Fibroblast of the aortic adventitia (primary cell): ENCODE measurements at places on chromosomes 6 and 20.

DNA sequence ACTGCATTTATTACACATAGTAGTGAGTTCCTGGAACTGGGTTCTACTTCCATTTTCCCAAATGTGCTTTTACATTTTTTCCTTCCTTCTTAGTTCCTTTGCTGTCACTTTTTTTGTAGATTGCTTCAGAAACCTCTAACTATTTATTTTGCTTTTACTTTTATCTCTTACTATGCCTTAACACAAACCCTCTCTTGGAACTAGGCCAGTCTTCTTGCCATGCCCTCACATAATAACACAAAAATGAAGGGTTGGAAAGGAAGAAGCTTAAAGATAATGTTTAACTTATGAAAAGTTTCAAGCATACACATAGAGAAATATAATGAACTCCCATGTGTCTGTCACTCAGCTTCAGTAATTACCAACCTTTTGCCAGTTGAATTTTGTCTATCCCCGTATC lies 27.1 kb downstream of the TOP1 start:
- peak; percentile 55 for DNase-seq

- no peak for DNase-seq
Measured at GRCh38 chr6:164021589-164022250, 607.2 kb downstream of the QKI start.

DNA sequence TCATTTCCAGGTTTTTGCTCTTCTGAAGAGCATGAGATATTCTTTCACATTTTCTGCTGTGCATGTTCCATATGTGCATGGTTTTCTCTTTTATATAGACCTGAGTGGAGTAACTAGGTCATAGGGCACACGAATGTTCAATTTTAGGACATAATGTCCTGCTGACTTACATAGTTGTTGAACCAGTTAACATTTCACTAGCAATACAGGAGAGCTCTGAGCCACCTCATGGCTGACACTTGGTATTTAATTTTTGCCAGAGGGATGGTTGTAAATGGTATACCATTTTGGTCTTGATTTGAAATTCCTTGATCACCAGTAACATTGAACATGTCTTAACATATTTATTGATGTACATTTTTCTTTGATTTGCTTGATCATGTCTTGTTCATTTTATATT lies 38.3 kb downstream of the IGF2R start:
- DNase-seq: no peak

GRCh38 chr6:167285077-167285770 lies 5.9 kb upstream of the UNC93A start:
- no peak for DNase-seq

- DNase-seq: no peak
Measured at GRCh38 chr20:33897313-33897912, 86.3 kb downstream of the CHMP4B start.

GRCh38 chr6:18503593-18504231 lies 116.6 kb downstream of the RNF144B start:
- peak; percentile 88 for DNase-seq

GRCh38 chr6:157069585-157069984 lies 253.7 kb downstream of the TMEM242 start:
- DNase-seq: no peak

DNA sequence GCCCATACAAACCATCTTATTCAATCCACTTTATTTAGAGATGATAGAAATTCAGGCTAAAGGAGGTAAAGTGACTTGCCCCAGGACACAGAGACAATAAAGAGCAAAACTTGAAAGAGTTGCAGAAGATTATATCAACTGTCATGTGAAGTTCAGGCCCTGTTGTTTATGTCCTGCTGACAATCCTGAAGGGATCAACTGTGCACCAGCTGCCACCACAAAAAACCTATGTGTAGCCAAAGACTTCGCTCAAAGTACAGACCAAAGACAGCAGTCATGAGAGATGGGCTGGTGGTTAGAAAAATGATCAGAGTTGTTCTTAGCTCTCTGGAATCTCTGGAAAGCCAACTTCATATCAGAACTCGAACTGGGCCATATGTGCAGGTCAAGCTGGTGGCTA lies 16.0 kb upstream of the CITED2 start:
- DNase-seq: no peak

- DNase-seq: no peak
Measured at GRCh38 chr20:51106011-51106410, 83.1 kb upstream of the KCNG1 start.

DNA sequence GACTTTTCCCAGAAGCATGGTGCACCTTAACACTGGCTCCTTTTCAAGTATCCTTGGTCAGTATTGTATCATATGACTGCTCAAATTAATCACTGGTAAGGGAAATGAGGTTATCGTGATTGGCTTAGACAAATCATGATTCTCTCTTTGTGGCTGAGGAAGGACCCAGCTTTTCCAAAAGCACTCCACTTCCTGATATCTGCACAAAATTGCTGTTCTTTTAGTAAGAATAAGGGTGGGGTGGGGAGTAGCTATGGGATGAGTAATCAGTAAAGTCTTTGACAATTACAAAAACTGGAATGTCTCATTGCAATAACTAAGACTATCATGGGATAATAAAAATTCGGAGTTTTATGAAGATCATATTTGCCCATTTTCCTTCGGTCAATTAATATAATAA lies 9.0 kb upstream of the RIPPLY2 start:
- DNase-seq: no peak

- peak; percentile 47 for DNase-seq
Measured at GRCh38 chr6:73262671-73263569, at the start of gene KHDC1. KHDC1 (minus strand) TSS chr6:73263196; CDS start chr6:73242517, 20,679 bp downstream.

GRCh38 chr20:56386219-56386618 lies 5.8 kb downstream of the AURKA start:
- no peak for DNase-seq

- peak; percentile 46 for DNase-seq
Measured at GRCh38 chr6:134253681-134254080, 64.2 kb downstream of the SGK1 start.

- no peak for DNase-seq
Measured at GRCh38 chr6:156517088-156517487, 260.1 kb upstream of the ARID1B start.

DNA sequence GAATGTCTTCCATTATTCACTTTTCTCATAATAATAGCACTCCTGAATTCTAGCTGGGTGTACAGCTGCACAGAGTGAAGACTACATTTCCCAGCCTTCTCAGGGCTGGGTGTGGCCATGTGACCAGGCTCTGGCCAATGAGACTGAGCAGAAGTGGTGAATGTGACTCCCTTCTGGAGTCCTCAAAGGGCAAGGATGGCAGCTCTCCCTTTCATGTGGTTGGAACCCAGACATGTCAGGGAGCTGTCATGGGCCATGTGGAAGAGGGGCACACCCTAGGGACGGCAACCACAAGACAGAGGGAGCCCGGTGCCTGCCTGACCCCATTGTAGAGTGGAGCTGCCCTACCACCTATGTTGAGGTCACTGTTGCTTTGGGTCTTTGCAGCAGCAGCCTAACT lies 312.8 kb upstream of the SULF2 start:
- no peak for DNase-seq

DNA sequence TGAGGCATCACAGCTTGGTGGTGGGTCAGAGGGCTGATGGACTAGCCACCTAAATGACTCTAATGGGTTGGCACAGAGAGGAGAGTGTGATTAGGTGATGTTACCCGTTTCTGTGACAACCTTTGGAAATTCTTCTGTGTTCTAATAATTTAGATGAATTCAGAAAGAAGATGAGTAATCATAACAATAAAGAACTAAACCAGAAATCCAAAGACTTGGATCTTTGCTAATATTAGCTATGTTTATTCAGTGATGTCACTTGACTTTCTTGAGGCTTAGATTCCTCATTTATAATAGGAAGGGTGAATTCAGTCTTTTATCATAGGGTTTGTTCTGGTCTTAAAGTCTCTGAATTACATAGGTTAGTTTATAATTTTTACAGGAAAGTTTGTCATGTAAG lies 19.9 kb downstream of the CRYBG1 start:
- DNase-seq: peak; percentile 35

- DNase-seq: no peak
Measured at GRCh38 chr6:42095094-42095493, 44.8 kb downstream of the TAF8 start.

DNA sequence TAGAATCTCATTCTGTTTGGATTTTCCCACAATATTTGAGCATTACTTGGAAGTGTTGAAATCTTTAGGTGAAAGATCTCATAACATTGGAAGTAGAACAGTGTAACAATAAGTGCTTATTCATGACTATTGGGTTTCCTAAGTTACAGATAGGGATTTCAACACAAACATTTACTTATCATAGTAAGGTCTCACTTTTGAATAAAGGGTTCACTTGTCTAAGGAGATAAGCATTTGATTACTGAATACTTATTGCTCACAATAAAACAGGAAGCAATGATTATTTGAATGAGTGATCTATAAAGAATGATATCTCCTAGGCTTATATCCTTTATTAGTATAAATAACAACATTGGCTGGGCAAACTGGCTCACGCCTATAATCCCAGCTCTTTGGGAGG lies 14.8 kb downstream of the DDX43 start:
- peak; percentile 8 for DNase-seq

GRCh38 chr6:152355166-152355565 lies 282.0 kb downstream of the SYNE1 start:
- no peak for DNase-seq

DNA sequence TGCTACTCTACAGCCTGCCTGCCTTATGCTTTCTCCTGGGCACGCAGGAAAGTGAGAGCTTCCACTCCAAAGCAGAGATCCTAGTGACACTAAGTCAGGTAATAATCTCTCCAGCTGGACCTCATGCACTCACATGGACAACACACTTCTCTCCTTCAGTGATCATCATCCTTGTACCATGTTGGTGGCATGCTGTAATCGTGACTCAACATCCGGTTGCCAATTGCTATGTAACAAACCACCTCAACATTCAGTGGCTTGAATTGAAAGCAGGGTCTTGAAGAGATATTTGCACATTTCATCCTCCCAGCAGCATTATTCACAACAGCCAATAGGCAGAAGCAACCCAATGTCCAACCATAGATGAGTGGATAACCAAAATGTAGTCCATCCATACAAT lies 40.3 kb upstream of the PPP1R3G start:
- no peak for DNase-seq

- DNase-seq: peak; percentile 22
Measured at GRCh38 chr20:51190783-51191180, 167.9 kb upstream of the KCNG1 start.

DNA sequence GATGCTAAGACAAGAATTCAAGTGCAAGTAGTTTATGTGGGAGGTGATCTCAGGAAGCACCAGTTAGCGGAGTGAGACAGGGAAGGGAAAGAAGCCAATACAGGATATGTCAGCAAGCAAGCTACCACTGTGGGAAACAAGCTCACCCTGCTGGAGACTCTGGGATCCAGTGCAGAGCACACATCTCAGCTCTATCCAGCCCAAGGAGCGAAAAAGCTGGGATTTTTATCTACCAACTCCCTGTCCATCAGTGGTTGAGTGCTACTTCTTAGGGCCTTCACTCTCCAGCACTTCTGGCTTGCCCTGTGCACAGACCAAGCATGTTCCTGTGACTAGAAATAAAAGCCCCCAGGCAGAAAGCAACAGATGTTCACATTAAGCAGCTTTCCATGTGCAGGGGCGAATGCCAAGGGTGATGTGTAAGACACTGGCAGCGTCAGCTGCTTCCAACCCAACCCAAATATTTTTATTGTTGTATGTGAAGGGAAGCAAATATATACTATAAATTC lies 10.8 kb upstream of the RNF24 start:
- peak; percentile 82 for DNase-seq

DNA sequence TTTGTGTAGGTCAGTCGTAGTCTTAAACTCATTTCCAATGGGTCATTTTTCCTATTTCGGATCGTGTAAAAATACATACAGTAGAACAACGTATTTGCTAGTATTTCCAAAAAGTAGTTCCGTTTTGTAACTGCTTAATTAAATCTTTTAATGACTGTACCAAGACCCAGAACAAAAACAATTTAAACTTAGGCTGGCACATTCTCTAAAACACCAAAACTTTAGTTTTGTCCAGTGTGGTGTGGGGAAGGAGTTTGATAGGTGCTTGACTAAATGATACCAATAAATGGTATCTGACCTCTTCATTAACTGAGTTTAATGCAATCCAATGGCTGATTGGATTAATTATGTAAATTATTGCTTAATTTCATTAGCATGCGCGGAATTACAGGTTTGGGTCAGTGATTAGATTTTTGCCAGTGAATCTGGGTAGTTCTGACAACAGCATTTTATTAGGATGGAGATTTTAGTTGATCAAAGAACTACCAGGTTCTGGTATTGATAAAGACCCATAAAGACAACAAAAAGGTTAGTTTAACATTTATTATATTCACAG lies 20.8 kb downstream of the OR2B2 start:
- no peak for DNase-seq

GRCh38 chr6:160279850-160280249 lies 21.2 kb upstream of the SLC22A2 start:
- no peak for DNase-seq

DNA sequence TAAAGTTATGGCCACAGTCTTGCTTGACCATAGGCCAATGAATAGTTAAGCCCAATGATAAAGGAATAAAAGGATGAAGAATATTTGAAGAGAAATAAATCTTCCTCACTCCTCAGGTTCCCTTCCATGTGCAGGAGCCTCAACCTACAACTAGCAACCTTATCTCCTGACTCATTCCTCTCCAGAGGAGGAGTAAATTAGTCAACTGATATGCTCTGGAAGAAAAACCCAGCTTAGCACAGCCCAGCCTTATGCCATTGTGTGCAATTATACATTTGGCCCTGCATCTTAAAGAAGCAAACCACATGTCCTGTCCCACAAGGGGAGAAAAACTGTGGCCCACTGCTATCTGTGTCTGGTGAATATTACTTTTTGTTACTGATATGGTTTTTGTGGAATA lies 82.1 kb downstream of the PHIP start:
- DNase-seq: peak; percentile 78

GRCh38 chr6:336159-337114 lies 44.1 kb downstream of the DUSP22 start:
- no peak for DNase-seq

DNA sequence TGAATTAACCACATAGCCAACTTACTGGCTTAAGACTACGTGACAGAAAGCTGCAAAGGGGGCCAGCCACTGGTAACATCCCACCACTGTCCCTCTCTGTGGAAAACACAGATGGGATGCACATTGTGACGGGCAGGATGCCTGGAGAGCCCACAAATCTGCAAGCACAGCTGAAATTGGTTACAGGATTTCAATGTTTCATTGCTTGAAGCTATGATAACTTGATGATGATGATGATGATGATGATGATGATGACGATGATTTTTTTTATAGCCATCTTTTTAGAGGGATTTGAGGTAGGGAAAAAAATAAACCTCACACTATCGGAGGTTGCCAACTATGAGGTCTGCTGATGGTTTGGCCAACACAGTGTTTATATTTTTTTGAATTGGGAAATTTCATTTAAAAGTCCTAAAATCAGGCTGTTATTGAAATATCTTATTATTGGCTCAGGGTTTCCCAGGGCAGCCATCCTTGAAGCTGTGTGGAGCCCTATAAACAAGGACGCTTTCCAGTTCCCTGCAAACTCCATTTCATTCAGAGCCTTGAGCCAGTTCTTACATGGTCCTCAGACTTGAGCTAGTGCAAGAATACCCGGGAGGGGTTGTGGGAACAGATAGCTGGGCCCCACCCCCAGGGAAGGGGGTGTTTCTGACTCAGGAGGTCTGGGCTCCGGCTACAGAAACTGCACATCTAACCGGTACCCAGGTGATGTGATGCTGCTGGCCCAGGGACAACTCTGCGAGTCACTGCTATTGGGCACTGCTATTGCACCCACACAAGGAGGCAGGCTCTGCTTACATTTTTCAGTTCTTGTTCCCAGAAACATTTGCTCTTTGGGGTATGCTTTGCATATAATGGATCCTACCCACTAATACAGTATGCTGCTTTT lies 27.1 kb downstream of the BCAS1 start:
- no peak for DNase-seq
